ENCODE measurements at places on chromosomes 3 and 15.

- no peak for DNase-seq
These were observed 6.3 kb downstream of the BNC1 start for GRCh38 chr15:83278191-83278590.

- DNase-seq, result no peak
These were observed 451.7 kb upstream of the ARHGEF26 start for GRCh38 chr3:153669527-153669926.

DNA sequence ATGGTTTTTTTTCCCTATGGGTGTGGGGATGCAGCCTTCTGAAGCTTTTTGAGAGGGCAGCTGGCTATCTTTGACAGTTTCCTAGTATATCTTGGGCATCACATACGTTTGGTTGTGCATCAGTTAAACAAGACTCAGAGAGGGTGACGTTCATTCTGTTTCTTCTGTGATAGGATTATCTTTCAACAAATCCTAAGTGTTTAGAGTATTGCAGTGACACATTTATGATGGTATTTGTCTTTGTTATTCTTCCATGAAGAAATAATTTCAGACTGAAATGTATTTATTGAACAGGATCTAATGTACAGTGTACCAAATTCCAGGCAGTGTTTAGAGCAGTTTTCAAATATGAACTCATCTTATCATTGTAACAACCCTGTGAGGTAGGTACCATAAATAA, 114.4 kb downstream of the PLCL2 start:
- no peak for DNase-seq

DNA sequence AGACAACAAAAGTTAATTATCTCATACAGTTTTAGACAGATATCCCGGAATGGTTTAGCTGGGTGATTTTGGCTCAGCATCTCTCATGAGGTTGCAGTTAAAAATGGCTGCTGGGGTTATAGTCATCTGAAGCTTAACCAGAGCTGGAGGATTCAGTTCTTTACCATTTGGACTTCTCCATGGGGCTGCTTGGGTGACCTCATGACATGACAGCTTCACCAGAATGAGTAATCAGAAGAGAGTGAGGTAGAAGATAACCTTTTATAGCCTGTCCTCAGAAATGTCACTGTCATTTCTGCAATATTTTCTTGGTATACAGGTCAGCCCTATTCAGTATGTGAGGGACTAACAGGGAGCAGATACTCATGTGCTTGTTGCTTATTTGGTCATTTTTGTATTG, 30.9 kb downstream of the TFG start:
- no peak for DNase-seq

DNA sequence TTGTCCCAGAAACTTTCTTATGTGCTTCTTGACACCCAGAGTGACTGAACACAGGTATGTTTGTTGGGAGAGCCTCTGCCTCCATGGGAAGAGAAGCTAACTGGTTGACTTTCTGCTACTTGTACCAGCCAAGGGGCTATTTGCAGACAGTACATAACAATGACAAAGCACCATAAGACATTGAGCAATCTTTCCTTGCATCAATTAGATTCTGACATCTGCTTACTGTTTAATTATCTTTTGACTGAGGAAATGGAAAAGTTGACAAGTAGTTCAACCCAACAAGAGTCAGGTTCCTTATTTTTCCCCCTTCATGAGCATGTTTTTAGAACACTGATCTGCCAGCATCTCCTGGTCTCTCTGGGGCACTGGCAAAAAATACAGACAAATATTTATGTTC, 157.7 kb downstream of the RPLP1 start:
- no peak for DNase-seq

GRCh38 chr3:129461461-129462146, 21.6 kb downstream of the IFT122 start:
- DNase-seq, result no peak

GRCh38 chr3:14177580-14178246, 688 bp downstream of the XPC start:
- DNase-seq, result no peak

- DNase-seq, result peak; percentile 31
These were observed 853 bp downstream of the TEX264 start for GRCh38 chr3:51671734-51672475.

GRCh38 chr3:153289334-153289808, 127.3 kb downstream of the RAP2B start:
- DNase-seq, result no peak

- DNase-seq, result no peak
These were observed 169.1 kb upstream of the ZPLD1 start for GRCh38 chr3:102265720-102266119.

DNA sequence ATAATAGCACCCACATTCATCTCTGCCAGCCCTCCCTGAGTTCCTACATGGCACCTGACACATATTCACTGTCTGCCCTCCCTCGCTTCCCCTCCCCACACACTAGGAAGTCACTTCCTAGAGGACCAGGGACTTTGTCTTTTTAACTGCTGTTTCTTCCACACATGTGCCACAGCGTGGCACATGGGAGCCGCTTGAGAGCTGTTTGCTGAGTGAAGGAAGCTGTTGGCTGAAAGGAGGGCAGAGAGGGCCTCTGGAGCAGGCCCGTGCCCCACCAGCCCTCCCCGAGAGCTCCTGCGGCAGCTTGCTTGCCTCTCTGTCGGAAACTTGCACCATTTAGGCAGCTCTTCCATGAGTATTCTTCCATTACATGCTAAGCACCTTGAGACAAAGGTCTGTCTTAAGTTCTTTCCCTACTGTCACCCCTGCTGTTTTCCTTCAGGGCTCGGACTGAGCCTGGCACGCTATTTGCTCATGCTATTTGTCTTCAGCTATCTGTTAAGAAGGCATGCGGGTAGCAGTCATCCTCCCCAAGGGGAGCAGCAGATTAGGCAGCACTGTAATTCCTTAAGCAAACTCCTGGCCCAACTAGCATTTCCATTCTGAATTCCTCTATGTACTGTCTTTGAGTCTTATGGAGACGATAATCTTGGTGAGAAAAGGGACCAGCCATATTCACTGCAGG, 72.2 kb downstream of the CACNA1D start:
- DNase-seq, result no peak

- no peak for DNase-seq
These were observed 124.1 kb downstream of the TMEM108 start for GRCh38 chr3:133162265-133162664.

DNA sequence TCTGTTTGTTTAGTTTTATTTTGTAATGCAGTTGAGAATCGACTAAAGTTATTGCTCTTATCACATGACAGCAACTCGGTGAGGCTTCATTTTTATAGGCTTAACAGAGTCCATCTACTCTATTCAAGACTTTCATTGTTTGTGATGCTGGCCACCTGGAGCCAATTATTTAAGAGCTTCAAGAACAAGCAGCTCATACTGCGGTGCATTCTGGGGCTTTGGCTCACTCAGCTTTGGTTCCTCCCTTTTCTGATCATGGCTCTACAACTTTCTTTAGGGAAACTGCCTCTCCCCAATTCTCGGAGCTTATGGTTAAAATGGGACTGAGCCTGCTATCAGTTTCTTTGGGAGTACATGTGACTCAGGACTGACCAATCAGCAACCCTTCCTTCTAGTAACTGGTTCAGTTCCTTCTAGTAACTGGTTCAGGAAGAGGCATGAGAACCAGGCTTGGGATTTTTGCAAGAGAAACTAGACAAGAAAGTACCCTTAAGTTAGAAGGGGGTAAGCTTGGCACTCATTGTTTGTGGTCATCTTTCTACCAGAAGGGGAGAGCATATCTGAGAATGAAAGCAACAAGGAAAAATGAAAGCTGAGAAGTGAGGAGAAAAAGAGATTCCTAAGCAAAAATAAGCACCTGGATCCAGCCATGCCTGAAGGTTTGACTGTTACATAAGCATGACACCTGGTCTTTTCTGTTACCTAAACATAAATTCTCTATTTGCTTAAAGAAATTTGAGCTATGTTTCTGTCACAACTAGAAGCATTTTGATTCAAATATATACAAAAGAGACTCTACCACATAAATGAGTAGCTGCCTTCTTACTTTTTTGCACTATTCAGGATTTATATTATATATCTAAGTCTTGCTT, 24.1 kb upstream of the ARHGEF3 start:
- DNase-seq, result no peak

DNA sequence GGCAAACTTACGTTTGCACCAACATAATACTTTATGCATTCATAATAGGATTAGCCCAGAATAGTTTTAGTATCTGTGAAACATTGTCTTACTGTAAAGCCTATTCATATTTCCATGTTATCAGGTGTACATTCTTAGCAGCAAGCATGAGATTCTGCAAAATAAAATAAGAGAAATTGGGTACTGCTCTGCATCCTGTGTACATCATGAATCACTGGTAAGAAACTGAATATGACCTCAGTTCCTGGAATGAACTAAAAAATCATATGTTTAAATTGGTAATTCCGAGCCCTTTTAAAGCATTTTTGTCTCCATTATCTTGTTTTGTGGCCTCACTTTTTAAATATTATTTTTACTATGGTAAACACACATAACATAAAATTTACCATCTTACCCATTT, 605.1 kb downstream of the ROBO1 start:
- no peak for DNase-seq

GRCh38 chr15:70617076-70617910, 146.1 kb downstream of the UACA start:
- DNase-seq, result no peak

GRCh38 chr3:29282427-29283230, 1.8 kb downstream of the RBMS3 start:
- DNase-seq, result no peak

DNA sequence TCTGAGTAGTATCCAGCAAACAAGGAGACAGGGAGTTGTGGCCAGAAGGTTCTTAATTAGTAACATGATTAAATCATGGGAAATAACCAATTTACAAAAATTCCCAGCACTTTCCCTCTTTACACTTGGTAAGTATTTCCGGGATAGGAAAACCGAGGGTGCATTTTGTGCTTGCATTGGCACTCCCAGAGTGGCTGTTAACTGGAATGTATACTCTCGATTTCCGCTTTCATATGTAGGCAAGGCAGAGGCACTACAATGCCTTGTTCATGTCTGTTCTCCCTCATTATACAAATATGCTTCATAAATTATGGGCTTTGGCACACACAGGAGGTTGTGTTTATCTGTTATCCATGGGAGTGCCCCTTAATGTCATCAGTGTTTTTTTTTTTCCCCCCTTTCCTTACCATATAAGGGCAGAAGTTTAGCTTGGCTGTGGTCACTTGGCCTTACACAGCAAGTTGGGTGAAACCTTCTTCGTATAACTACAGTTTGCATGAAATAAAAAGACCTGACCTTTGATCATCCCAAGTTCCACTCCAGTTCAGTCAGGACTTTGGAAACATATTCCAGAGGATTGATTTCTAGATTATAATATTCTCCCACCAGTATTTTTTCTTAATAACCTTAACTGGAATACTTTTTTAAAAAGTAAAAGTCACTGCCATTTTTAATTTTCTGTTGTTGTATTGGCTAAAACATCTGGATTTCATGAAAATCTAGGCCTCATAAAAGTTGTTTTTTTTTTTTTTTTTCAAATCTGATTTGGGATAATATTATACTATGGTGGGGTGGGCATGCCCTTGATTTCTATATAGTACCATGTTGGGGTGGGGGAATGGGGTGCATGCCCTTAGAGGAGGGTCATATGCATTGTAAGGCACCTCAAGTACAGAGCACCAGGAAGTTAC, 8.9 kb downstream of the TPM1 start:
- no peak for DNase-seq

DNA sequence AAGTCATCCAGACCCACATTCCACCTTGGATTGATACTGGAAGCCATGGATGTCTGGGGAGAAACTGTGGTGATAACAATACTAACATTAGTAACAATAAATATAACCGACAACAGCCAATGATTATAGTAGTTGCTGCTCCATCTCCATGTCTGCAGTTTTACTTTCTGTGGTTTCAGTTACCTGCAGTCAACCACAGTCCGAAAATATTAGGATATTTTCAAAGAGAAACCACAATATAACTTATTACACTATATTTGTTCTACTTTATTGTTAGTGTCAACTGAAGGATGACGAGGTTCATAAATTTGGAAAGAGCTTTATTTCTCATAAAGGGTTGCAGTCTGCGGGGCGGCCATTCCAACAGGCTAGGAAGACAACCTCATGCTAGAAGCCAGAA, 2.6 kb upstream of the NSMCE3 start:
- no peak for DNase-seq

- no peak for DNase-seq
These were observed 103.1 kb upstream of the UNC13C start for GRCh38 chr15:53875139-53875538.

GRCh38 chr3:47592066-47592795, 13.6 kb upstream of the CSPG5 start:
- DNase-seq, result no peak

GRCh38 chr3:60983906-60984305, 267.3 kb downstream of the FHIT start:
- no peak for DNase-seq

DNA sequence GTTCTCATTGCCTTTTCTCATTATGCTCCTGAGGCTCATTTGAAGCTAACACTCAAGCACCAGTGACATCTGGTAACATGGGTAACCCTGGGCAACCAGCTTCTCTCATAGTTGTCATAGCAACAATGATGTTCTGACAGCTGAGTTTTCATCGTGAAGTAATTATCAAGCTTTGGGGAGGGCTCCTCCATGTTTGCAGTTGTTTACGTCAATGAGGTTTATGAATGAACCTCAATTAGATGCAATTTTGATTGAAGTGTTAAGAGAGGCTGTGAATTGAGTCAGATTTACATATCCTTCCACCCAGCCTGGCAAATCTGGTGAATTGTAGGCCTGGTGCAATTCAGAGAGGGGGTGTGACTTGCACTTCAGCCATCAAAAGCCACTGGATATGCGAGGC, 119.3 kb upstream of the CHD2 start:
- DNase-seq, result no peak

DNA sequence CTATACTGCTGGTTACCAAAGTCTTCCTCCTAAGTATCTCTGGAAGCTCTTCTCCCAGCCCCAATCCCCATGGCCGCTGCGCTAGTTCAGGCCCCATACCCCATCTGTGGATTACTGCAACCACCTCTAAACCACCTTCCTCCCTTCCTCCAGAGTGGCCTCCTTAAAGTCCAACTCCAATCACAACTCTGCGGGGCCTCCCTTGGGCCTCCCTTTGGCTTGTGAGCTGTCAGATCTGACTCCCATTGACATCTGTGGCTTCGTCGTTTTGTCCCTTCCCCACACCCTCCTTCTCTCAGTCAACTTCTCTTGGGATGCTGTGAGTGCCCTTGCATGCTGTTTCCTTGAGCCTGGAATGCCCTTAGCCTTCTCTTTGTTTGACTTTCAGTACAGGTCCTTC, 9.3 kb upstream of the HRH1 start:
- no peak for DNase-seq

DNA sequence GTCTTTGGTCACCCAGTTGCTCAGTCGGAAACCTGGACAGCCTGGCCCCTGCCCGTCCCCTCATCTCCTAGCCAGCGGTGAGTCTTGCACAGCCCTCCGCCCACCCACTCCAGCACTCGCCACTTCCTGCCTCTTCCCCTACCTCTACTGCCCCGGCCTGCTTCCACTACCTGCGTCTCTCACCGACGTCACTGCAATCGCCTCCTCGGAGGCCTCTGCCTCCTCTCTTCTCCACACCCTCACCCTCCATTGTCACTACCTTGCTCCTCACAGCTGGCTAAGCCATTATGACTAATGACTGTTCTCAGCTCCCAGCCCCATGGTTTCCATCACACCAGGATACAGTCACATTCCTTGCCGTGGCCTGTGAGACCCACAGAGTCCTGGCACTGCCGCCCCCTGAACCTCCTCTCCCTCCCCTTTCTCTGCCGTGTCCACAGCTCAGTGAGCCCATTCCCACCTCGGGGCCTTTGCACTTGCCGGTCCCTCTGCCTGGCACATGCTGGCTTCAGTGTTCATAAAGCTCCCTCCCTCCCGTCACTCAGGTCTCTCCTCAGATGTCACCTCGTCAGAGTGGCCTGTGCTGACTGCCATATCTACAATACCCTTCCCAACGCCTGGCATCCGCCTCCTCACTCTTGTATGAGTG, 104.8 kb downstream of the FBLN2 start:
- no peak for DNase-seq

- DNase-seq, result no peak
These were observed 16.5 kb upstream of the GLCE start for GRCh38 chr15:69143756-69144436.

Data from activated T-helper 9 cell treated with anti-CD3 and anti-CD28 coated beads, Interleukin-2, amount 50 U/mL, for 16 hours (primary cell).